IMR-90 (cell line): ENCODE measurements at places on chromosomes 7 and 10.

DNA sequence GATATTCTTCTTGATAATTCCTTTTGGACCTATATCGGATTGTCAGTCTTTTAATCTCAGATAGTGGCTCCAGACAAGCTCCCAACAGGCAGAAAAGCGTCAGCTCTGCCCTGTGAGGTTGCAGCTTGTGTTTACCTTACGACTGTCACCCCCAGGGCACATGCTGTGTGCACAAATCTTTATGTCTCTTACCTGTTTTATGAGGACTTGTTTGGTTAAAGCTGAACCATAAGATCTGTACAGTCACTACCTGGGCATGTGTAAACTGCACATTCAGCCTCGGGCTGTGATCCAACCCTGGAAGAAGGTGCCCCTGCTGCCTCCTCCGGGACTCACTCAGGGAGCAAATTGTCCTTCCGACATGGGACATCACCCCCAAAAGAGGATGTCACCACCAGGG is 119.8 kb downstream of the GALNT17 start:
- DNase-seq = no peak

GRCh38 chr7:128863433-128863989 is 855 bp downstream of the ATP6V1F start:
- peak; percentile 74 for DNase-seq

DNA sequence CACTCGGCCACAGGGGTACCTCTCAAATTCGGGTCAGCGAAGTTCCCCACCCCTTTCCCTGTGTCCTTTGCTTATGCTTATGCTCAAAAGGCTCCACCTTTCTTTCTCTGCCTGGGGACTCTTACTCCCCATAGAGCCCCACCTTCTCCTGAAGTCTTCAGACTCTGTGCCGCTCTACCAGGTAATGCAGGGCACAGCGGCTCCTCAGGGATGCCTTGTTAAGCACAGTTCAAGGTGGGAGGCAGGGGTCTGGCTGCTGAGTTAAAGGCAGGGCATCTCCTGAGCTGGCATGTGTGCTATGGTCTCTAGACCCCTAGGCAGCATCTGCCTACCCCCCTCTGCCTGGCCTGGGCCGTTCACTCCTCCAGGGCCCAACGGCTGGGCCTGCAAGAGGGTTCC is 3.0 kb upstream of the CXCL12 start:
- no peak for DNase-seq

DNA sequence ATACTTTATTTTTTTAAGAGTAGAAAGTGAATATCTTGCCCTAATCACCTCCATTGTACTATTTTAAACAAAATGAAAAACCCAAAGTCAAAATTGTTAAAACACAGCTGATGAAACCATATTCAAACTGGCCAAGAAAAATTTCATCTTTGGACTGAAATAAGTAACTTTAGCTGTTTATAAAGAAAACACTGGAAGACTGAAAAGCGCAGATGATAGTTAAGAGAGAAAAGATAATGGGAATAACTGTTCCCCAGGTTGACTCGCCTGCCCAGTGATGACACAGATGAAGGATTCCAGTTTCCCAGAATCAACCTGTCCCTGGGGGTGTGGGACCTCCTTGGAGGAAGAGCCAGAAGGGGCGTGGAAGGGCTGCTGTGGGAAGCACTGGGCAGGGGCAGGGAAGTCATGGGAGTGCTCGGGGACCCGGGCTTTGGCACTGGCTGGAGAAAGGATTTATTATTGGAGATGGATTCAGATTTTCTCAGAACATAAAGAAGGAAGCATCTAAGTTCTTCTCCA is 43.1 kb downstream of the DENND2A start:
- no peak for DNase-seq

- no peak for DNase-seq
These were observed 21.0 kb downstream of the GNA12 start for GRCh38 chr7:2823130-2823529.
